ENCODE measurements at places on chromosomes 6 and 20.

DNA sequence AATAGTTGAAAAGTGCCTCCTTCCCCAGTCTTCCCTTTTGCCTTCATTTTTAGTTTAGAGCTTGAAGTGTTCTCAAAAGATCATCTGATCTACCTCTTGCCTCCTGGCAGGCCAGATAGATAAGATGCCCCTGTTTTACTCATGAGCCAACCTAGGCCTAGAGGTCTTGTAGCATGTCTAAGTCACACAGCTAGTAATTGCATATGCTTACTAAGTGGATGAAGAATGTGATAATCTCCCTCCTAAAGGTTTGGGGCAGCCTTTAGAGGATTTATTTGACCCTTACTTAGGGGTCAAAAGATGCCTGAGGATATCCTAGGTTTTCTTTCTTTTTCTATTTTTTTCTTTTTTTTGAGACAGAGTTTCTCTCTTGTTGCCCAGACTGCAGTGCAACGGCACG, 2.1 kb downstream of the C6orf141 start:
- DNase-seq: no peak

- DNase-seq: no peak
These were observed 6.8 kb downstream of the TCF21 start for GRCh38 chr6:133895573-133896343.

- DNase-seq: no peak
These were observed 989.7 kb upstream of the FLRT3 start for GRCh38 chr20:15327123-15327522.

- no peak for DNase-seq
These were observed 110.0 kb upstream of the SSTR4 start for GRCh38 chr20:22924949-22925612.

DNA sequence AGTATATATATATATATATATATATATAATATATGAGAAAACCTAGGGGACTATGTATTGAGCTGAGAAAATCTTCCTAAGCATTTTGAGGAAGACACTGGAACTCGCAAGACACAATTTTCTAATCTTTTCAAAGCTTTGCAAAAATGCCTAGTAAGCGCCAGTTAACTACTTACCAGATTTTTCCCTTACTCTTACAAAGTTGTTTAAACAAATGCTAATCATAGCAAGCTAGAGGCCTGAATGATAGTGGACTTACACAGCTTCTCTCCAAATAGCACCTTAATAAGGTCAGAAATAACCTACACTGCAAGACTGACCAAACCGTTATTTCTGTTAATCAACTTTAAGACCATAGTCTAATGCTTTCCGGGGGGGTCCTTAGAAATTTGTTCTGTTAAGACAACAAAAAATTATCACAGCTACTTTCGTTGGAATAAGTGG, 56.1 kb upstream of the HFE start:
- no peak for DNase-seq

- DNase-seq: no peak
These were observed 36.1 kb downstream of the SLC22A2 start for GRCh38 chr6:160222491-160222890.

- no peak for DNase-seq
These were observed 29.5 kb downstream of the PXDC1 start for GRCh38 chr6:3721810-3722621.

DNA sequence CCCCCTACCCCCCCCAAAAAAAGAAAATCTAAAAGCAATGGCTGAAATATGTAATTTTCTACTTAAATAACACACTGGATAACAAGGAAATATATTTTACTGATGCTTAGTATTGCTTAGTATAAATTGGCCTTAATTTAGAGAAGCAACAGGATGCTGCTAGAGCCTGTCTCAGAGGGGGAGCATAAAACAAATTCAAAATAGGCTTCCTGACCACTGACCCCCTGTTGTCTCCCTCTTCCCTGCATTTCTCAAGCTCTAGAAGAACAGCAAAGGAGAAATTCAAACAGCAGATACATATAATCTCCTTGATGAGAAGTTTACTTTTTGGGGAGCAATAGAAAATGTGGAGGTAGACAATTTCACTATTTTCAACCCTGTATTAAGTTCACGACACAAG, 631.1 kb upstream of the GJE1 start:
- DNase-seq: no peak

DNA sequence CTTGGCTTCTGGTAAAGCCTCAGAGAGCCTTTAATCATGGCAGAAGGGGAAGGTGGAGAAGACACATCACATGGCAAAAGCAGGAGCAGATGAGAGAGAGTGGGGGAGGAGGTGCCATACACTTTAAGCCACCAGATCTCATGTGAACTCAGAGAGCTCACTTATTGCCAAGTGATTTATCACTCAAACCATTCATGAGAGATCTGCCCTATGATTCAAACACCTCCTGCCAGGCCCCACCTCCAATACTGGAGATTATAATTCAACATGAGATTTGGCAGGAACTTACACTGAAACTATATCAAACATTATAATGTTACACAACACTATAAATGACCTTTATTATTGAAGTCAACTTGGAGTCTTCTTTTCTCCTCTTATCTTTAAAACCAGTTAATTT, 47.9 kb downstream of the FKBP1C start:
- no peak for DNase-seq
